ENCODE measurements at places on chromosomes 12 and 14.

- DNase-seq = no peak
Observed at GRCh38 chr14:79118291-79118690, 948.1 kb downstream of the NRXN3 start.

- no peak for DNase-seq
Observed at GRCh38 chr12:50751948-50752721, 11.8 kb upstream of the ATF1 start.

DNA sequence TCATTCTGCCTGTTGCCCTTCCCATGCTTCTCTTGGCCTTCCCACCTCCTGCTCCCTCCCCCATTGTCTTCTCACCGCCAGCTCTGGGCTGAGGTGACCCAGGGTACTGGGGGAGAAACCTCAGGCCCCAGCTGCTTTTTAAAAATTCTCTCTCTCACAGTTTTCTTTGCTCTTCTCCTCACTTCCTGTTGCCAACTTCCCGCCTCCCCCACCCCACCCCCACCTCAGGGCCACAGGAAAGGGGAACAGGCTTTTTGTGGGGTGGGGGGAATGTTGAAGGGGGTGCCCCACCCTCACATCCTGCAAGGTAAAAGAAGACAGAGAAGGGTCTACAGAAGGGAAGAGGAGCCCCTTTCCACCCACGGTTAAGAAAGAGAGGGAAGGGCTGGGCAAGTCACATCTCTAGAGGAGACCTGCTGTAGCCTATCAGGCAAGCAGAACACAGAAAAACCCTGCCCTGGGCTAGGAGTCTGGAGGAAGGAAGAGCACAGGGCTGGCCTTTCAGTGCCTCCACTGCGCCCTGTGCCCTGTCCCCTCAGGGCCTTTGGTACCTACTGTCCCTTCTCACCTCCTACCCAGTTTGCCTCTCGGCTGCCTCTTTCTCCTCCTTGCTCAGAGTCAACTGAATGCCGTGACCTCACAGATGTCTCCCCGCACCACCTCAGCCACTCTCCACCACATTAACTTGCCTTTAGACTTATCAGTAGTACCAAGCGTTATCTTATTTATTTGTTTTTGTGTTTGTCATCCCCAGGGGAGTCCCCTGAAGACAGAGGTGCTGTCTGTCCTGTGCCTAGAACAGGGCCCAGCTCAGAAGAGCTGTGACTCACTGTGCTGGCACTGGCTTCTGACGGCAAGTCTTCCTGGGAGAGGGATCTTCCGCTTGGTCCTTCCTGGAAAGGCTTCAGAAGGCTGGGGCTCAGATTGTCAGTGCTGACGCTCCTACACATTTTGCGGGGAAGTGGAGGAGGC is 1.7 kb downstream of the ARHGAP9 start:
- DNase-seq = peak; percentile 66

DNA sequence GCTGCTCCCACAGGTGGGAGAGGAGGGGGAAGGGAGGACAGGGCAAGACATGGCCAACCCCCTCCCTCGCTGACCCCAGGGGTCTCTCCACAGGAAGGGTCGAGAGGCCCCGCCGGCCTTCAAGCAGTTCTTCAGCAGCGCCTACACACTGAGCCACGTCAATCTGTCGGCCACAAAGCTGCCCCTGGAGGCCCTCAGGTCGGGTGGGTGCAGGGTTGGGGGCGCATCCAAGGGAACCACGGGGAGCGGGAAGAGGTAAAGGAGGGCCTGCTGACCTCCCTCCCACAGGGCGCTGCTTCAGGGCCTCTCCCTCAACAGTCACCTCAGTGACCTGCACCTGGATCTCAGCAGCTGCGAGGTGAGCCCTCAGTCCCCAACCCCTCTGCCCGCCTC is 6.1 kb downstream of the CARMIL3 start:
- DNase-seq = peak; percentile 17

DNA sequence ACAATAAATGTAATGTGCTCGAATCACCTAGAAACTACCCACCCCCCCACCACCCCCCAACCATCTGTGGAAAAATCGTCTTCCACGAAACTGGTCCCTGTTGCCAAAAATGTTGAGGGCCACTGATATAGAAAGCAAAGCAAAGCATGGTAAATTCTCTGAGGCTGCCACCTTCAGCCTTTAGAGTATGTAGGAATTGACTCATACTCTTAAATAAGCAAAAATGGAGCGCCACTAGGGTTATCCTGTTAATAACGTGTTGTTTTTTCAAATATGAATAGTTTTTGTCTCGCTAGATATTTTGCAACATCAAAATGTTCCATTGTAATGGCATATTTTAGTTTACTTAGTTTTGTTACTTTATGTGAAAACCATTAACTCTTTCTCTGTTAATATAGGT is 18.2 kb downstream of the DYNC1H1 start:
- no peak for DNase-seq

All from activated naive CD4-positive, alpha-beta T cell treated with anti-CD3 and anti-CD28 coated beads, Interleukin-2, amount 10 ng/mL, durations not matched to agents 7 days and 5 days (primary cell).